Activated CD4-positive, alpha-beta T cell treated with anti-CD3 and anti-CD28 coated beads for 1 hour (primary cell): ENCODE measurements at places on chromosomes 5 and 9.

DNA sequence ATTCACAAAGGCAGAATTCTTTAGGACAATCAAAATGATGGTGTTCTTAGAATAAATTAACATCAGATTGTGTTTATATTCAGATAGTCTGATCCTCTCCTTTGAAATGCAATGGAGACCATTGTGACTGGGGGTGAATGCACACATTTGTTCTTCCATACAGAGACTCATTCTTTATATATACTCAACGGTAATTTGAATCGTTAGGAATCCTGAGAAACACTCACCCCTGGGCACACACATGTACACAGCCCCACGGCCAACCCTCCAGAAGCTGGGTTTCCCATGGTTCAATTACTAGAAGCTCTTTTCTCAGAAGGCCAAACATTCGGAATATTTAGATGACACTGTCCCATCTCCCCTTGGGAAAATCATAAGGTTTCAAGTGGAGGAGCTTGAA is 57.5 kb upstream of the EPB41L4B start:
- no peak for DNase-seq

DNA sequence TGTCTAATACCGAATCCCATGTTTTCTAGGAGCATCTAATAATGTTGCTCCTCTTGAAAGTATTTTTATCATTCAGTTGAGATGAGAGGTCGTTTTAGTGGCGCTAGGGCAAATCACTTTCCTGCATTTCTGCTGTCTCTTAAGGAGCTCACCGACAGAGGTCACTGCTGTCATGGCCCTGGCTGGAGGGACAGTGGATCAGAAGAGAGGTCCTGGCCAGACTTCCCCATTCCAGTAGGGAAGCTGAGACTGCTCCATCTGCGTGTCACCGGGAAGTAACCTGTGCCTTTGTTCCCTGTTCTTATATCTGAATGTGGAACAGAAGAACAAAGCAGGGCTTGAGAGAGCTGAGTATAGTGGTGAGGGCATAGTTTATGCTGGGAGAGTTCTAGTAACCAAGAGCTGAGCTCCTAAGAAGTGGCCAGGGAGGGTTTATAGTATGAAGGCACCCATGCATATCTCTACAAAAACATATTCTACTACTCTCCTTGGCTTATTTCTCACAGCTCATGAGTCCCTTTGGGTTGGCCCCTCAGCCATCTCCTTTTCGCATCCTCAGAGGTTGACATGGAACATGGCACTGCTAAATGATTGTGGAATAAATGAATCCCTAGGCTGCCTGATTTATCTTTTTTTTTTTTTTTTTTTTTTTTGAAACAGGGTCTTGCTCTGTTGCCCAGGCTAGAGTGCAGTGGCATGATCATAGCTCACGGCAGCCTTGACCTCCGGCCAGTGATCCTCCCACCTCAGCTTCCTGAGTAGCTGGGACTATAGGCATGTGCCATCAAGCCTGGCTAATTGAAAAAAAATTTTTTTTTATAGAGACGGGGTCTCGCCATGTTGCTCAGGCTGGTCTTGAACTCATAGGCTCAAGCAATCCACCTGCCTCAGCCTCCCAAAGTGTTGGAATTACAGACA is 27.2 kb downstream of the ATP6V0E1 start:
- DNase-seq: no peak

- DNase-seq: no peak
These were observed 86.0 kb downstream of the GCNT4 start for GRCh38 chr5:74966141-74967026.

DNA sequence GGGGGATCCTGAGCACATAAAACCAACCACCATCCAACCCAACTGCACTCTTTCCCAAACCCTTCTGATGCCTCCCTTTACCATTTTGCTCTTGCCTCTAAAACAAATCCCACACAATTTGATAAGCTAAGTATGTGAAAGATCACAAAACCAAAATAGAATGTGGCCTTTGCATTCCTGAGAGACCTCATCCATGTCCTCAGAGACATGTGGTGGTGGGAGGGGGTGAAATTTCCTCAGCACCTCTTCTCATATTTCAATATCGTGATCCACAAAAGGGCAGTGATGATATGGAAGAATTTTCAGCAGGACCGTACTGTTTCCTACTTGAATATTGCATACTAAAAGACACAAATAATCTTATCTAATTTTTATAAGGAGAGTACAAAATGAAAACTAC is 423.3 kb downstream of the TLE1 start:
- DNase-seq: no peak

- DNase-seq: no peak
These were observed 412.8 kb downstream of the TLE4 start for GRCh38 chr9:79984429-79985067.

DNA sequence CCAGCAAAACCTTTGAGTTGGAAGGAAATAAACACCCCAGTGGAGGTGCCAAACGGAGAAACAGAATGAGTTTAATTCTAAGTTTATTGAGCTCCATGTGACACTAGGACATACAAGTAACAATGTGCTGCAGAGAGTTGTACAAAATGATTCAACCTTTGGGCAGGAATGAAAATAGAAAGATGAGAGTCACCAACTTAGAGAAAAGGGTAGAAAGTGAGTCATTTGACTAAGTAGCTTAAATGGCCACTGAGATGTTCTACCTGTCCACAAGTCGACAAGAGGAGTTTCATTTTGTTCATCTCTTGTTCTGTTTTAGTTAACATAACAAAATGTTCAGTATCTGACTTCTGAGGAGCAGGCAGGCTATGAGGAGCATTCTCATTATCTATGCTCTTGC is 284.7 kb downstream of the NR2F1-AS1 start:
- DNase-seq: no peak

GRCh38 chr5:170112876-170113521 is 7.3 kb downstream of the FOXI1 start:
- DNase-seq: no peak

DNA sequence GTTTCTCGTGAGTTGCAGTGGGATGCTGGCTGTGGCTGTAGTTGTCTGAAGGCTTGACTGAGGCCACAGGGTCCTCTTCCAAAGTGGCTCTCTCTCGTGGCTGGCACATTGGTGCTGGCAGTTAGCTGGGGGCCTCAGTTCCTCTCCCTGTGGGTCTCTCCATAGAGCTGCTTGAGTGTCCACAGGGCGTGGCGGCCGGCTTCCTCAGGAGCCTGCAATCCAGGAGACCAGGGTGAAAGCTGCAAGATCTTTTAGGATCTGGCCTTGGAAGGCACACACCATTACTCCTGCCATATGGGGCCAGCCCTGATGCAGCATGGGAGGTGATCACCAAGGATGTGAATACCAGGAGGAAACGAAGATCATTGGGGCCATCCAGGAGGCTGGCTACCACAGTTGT is 41.1 kb downstream of the ANKRD33B start:
- DNase-seq: no peak

DNA sequence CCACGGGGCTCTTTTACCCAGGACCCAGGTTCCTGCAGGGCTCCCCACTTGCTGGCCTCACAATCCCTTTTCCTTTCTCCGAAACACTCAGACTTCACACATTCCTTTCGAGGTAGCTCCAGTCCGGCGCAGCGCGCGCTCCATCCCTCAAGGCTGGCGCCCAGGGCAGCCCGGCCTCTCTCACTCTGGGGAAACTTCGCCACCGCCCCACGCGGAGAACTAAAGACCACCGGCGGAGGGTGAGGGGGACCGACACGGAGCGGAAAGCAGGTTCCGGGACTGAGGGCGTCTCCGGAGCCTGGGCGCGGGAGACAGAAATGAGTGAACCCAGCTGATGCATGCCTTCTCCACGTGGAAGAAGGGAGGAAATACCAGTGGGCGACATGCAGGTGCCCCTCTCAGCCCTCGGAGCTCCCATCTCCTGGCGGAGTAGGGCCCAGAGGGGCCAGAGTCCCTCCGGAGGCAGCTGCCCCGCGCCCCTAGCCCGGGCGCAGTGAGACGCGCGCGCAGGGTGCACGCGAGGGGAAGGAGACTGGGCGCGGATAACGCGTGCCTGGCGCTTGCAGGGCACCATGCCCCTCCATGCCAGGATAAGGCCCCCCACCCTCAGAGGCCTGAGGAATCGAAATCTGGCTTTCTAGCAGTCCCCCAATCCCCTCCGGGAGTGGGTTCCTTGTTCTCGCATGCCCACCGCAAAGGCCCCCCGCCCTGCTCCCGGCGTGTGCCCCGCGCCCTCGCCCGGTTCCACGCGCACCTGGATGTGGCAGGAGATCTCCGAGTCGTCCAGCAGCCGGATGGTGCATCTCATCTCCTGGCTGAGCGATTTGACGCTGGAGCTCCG is 650 bp downstream of the FRMD3 start:
- DNase-seq: no peak

- DNase-seq: no peak
These were observed 17.0 kb downstream of the MSX2 start for GRCh38 chr5:174741352-174741751.

- no peak for DNase-seq
These were observed 58.7 kb upstream of the NFIB start for GRCh38 chr9:14372437-14373335.

DNA sequence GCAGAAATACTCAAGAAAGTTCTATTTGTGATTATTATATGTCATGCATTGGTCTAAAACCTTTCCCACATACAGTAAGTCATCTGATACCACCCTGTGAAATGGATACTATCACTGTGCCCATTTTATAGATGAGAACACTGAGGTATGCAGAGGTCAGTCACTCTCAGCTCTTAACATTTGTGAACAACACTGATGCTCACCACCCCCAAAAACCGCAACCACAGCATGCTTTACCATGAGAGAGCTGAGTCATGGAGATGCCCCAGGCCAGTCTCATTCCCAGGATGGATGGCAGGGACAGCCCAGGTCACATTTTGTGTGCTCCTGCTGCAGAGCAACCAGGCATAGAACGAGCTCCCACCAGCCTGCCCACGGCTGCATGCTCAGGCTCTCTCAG is 53.5 kb upstream of the IRX1 start:
- no peak for DNase-seq

DNA sequence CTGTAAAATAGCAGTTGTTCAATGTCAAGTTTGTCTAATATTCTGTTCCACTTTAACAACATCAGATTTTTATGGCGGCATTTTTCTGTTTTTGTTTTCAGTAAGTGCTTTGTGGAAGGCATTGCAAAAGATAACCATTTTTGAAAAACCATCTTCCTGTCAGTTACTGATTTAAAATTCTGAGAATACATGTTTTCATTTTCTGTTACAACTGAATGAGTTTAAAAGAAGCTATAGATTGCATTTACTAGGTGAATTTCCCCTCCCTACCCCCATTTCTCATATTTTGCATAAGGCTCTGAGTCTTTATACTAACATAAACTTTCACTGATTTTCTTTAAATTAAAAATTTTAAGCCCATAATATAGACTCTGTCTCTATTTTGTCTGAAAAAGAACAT is 4.6 kb upstream of the ERAP2 start:
- DNase-seq: no peak

DNA sequence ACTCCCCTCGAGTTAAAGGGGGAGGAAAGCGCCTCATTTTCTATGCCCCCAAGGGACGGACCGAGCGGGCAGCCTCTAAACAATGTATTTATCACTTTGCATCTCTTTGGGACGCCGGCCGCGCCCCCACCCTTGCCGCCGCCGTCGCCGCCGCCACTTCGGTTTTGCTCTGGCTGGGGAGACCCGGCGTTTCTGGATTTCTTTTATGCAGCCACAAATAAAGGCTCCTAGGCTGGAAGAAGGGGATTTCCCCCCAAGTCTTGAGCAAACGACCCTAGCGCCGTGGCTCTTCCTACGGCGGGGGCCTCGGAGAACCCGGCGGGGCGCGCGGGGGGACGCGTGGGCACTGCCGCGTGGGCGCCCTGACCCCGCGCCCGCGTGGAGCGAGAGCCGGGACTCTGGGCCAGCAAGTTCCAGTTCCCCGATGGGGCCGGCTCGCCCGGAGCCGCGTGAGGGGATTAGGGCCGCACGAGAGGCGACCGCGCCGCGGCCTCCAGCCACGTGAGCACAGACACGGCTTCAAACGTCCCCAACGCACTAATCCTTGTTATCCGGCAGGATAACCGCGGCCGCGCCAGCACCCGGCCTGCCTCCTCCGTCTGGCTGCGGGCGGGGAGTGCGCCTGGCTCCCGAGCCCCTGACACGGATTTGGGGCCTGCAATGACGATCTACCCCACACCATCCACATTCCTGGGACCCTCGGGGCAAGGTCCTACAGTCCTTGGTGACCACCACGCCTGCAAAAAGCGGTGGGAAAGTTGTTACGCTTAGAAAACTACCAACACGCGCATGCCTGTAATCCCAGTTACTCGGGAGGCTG is 7.9 kb upstream of the NEUROG1 start:
- DNase-seq: no peak

- DNase-seq: no peak
These were observed 11.1 kb downstream of the URM1 start for GRCh38 chr9:128382261-128382660.

DNA sequence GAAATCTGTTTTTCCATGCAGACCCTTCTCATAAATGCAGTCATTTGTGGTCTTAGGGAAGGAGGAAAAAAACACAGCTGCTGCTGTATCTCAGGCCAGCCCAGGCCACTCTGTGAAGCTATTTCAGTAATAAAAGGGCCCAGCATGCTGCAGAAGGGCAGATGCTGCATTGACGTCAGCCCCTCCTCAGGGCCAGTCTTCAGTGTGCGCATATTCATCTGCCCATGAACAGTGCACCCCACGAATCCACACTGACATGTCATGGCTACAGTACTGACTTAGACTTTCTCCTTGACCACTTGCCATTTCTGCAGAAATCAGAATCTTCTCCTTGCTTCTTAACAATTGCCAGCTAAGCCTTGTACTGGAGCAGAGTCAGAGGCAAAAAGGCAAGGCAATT is 304.7 kb downstream of the GABRG2 start:
- no peak for DNase-seq

- no peak for DNase-seq
These were observed 143.9 kb downstream of the CACNA1B start for GRCh38 chr9:138021251-138022056.

DNA sequence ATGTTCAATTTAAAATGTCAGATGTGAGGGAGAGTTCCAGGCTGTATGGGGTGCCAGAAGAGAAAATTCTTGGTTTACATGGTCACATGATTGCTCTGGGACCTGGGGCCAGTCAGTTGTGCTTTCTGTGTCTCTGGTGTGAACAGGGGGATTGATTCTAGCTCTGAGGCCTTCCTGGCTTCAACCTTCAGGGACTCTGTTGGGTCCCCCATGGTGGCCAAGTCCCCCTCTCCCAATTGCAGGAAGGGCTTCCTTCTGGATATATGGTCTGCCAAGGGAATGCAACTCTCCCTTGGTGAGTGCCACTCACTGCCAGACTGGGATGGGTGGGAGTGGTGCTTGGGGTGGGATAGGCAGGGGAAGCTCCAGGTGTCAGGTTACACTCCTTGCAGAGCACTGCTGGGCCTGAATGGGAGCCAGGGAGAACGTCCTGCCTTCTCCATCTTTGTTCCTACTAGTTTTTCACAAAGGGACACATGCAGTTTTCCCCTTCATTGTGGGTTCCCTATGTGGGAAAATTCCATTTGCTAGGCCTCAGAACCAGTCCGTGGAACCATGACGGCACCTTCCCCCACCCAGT is 153.2 kb downstream of the MELK start:
- DNase-seq: no peak
